ENCODE measurements at places on chromosomes 12 and 14.

GRCh38 chr12:52787324-52788191 is 8.4 kb downstream of the KRT3 start:
- DNase-seq: no peak

DNA sequence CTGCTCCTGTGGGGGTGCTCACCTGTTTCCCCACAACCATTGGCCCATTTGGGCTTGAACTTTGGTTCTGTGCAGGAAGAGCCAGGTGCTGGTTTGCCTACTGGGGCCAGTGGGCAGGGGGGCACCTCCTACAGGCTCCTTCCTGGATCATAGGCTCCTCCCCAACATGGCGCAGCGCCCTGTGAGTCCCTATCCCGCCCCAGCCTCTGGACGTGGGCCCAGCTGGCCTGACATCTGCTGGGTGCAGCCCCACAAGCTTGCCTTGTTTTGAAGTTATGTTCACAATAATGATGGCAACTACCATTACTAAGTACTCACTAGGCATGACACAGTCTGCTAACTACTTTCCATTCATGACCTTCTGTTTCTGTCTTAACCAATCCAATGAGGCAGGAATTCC is 147.8 kb downstream of the RBM19 start:
- no peak for DNase-seq

- no peak for DNase-seq
Observed at GRCh38 chr14:73784988-73785313, 66.7 kb upstream of the PTGR2 start.

GRCh38 chr12:75489187-75489586 is 8.6 kb downstream of the GLIPR1 start:
- DNase-seq: no peak

DNA sequence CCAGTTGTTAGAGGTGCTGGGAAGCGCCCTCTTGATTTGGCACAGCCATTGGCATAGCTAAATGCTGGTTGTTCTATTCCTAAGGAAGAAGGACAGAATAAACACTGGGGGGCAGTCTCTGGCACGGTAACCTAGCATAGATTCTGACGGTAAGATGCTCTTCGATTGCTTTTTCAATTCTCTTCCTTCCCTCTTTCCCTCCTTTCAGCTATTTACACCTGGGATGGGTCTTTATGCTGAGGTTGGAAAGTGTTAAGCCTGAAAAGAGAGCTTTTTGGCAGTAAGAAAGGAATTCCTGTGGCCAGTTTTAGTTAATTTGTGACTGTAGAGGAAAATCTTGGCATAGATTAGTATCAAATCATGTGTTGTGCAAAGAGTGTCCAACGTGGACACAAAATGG is 162.8 kb downstream of the SNAPC1 start:
- no peak for DNase-seq

DNA sequence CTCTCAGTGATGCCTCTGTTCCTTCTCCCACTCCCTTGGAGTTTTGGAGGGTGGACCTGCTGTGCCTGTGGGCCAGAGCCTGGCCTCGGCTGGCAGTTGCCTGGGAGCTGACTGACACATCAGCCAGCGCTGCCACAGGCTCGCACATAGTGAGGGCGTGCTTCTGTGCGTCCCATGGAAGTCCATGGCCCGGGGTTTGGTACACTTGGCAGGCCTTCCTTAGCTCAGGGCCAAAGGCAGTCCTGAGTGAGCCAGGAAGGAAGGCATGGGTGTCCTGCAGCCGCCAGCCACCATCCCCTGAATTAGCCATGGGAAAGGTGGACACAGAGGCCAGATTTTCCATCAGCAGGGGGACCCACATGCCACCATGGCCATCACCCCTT is 1.1 kb upstream of the DEGS2 start:
- DNase-seq: no peak

DNA sequence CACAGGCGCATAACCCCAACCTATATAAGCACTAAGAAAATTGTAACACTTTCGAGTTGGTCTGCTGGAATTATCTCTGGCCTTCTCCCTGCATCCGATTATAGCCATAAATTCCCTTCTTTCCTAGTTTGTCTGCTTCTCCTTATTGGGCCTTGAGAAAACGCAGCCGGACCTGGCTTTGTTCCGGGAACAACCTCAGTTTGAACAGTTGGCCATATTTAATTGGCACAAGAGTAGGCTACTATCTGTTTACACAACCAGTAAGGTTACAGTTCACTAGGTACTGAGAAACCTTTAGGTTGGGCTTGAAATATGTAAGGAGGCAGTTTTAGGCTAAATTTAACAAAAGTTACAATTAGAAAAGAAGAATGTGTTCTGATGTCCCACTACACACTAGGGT is 176.1 kb downstream of the IPO8 start:
- DNase-seq: no peak

DNA sequence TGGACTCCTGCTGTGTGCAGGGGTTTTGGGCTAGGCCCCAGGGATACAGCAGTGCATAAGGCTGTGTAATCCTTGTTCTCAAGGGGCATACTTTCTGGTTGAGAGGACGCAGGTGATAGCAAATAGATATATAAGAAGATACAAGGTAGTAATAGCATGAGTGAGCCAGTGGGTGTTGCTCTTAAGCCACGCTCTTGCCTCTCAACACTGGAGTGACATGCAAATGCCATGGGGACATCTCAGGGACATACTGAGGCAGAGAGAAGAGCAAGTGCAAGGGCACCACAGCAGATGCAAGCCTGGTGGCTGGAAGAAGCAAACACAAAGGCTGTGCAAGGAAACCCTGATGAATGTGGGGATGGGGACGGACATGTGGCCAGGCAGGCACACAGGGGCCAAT is 223.3 kb downstream of the CHST11 start:
- no peak for DNase-seq

DNA sequence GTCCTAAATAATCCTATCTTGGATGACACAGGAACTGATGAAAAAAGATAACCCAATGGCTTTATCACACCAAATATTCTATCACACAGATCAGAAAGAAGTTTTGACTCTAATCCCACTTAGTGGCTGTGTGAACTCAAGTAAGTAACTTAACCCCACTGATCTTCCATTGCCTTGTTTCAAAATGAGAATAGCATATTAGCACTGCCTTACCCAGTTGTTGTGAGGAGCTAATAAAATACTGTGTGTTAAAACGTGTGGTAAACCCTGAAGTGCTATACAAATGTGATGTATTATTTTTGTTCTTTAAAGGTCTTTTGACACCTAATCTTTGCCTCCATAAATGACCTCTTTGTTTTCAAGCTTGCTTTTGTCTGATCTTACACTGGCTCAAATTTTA is 60.9 kb upstream of the ARID2 start:
- DNase-seq: no peak

DNA sequence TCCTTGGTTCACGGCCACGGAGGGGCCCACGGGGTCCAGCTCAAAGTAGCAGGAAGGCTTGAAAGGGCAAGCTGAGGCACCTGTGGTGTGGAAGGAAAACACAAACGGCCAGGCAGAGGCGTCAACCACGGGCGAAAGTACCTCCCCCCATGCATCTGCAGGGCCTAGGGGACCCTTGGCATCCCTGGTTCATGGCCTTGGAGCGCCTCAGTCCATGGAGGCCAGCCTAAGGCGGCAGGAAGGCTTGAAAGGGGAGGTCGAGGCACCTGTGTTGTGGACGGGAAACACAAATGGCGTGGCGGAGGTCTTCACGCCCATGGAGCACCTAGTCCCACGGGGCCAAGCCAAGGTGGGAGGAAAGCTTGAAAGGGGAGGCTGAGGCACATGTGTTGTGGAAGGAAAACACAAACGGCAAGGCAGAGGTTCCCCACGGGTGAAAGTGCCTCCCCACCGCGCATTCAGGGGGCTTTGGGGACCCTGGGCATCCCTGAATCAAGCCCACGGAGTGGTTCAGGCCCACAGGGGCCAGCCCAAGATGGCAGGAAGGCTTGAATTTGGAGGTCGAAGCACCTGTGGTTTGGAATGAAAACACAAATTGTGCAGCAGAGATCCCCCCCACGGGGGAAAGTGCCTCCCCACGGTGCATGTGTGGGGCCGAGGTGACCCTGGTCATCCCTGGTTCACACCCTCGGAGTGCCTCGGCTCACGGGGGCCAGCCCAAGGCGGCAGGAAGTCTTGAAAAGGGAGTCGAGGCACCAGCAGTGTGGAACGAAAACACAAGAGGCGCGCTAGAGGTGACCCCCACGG is 380.8 kb downstream of the ALG10 start:
- DNase-seq: no peak

GRCh38 chr14:93086441-93087055 is 29.2 kb downstream of the ITPK1 start:
- DNase-seq: no peak

GRCh38 chr12:132562489-132563021 is 47.8 kb downstream of the LRCOL1 start:
- no peak for DNase-seq

DNA sequence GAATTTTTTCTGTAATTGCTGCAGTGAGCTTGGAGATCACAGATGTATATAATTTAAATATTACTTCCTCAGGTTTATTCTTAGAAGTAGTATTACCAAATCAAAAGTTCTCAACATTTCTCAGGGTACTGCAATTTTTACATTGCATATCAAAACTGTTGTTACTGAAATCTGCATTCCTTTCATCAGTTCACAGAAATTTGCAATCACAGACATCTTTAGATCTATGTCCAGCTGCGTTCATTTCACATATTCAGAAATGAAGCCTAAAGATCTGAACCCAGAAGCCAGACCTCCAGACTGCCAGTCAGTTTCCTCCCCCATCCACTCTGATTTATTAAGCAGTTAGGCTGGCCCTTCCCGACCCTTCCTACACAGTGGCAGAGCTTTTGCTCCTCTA is 18.2 kb upstream of the IFT81 start:
- no peak for DNase-seq

DNA sequence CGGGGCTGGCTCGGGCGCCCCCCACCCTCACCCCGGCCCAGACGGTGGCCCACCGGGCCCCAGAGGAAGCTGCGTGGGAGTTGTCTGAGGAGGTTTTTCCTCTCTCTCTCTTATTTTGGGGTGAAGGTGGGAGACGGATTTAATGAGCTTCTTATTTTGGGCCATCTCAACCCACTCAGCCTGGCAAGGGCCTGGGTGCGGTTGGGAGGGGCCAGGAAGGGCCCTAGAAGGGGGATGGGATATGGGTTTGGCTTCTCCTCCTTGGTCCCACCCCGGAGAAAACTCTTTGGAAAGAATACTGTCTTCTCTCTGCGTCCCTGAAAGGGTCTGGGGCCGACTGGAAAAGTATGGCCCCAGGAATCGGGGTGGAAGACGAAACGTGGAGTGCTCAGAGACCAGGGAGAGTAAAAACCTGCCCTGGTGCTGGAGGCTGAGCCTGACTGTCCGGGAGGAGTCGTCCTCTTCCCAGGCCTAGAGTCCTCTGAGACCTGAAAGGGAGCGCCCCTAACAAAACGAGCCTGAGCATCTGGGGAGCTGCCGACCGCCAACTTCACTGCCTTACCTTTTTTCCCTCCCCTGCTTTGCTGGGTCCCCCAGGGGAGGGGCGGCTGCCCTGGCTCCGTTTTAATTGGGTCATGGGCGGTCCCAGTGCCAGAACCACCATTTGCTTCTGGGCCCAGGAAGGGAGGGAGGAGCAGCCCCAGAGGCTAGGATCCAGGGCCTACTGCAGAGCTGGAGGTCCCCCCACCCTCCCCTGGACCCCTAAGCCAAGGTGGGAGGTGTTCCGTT is 1.6 kb downstream of the MMP14 start:
- no peak for DNase-seq

GRCh38 chr14:100706860-100707259 is 19.8 kb upstream of the DLK1 start:
- no peak for DNase-seq

- no peak for DNase-seq
Observed at GRCh38 chr12:119373001-119373400, 38.5 kb downstream of the CCDC60 start.

All from GM18507 (cell line).